ENCODE measurements at places on chromosomes 2 and 18. TPM values are rescaled to one million over a fixed set of nuclear protein-coding genes. Genes with fewer than 3 reads are reported as not detected.

Gene GMPPA
- polyA plus RNA-seq, result 52.8 TPM

DNA sequence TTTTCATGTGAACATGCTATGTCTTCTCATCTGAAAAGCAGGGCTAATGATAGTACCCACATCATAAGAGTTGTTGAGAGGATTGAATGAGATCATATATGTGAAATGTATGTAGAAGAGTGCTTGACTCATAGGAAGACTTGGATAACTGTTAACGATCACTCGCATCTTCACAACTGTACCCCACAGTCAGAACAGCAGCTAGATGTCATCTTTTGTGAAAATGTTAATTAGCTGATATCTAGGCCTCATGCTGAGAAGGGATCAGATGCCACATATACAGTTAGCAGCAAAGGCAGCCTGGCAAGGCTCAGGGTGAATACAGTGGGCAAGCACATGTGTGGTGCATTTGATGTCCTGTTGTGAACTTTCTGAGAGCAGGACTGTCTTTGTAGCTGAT is 24.2 kb downstream of the MAP3K20 start:
- DNase-seq, result no peak

GRCh38 chr2:240768216-240768615 is 51.8 kb downstream of the KIF1A start:
- DNase-seq, result no peak

DNA sequence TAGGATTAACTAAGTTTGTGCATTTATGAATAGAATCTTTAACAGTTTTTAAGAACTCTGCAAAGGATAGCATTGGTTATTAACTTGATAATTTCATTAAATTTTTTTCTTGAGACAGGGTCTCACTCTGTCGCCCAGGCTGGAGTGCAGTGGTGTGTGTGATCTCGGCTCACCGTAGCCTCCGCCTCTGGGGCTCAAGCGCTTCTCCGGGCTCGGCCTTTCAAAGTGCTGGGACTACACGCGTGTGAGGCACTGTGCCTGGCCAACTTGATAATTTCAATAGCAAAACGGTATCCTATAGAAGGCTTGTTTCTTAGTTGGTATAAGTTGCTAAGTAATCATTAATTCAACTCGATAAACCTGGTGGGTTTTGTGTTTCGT is 38.0 kb downstream of the ADNP2 start:
- DNase-seq, result no peak

DNA sequence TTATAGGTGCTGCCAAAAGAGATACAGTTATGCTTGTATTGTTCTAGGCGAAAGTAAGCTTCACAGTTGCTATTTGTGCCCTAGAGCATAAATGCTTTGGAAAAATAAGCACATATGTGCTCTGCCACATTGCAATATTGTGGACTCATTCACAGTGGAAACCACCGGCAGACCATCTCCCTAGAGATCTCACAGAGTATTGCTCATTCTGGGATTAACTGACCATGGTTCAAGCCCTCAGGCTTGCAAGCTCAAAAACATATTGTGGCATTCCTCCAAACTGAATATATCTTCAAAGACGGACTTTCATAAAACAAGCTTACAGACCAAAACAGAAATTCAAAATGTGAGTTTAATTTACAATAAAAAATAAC is 158.2 kb upstream of the CCDC150 start:
- no peak for DNase-seq

DNA sequence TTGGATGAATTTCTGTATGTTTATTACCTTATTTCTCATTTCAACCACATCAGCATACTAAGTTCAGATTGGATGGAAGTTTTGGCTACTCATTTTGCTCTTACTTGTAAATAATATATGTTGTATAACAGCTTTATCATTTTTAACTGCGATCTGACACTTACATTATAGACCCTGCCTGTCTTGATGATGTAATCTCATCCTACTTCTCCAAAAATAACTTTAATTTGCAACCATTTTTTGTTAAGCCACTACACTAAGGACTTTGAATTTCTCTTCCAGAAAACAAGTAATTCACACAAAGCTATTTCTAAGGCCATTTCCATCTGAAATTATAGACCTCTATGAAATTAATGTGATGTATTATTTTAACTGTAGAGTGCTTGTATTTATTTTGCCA is 240.7 kb downstream of the WDR7 start:
- DNase-seq, result no peak

Gene CDK15
- polyA plus RNA-seq, result 0.60 TPM

DNA sequence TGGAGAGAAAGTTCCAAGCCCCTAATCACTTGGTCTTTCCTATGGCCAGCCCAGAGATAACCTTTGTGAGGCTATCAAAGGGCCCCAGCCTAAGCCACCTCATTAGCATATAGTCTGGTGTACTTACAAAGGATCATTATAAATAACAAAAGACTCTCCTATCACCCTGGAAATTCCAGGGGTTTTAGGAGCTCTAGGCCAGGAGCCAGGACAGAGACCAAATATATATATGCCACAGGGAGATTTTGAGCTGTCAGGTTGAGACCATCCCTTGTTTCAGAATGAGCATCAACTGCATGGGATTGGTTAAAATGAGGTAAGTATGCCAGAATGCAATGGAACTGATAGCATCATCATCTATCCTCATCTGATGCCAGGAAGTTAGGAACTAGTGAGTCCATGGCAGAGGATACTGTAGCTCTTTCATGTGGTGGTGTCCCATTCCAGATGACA is 32.1 kb upstream of the CHRNA1 start:
- DNase-seq, result no peak

Gene CCDC148
- polyA plus RNA-seq, result not detected

Gene HJURP
- 1.2 TPM for polyA plus RNA-seq

GRCh38 chr18:6543330-6543908 is 128.7 kb upstream of the L3MBTL4 start:
- no peak for DNase-seq

DNA sequence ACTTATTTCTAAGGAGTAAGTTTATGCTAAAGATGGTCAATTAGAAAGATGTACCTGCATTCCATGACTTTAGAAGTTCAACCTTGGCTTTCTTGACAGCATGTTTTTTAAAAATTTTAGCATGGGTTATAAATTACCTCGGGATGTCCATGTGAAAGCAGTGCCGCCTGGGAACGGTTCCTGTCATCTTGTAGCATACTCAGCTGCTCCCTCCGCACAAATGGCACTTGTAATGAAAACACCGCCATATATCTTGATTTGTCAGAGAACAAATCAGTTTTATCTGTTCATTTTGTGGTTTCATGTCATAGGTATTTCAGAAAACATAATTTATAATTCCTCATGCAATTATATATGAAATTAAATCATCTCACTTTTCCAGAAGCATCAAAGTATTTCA is 38.3 kb downstream of the SATB2 start:
- DNase-seq, result no peak

Gene HOXD3
- polyA plus RNA-seq, result 1.4 TPM

Gene ZNF532
- polyA plus RNA-seq, result 3.6 TPM

DNA sequence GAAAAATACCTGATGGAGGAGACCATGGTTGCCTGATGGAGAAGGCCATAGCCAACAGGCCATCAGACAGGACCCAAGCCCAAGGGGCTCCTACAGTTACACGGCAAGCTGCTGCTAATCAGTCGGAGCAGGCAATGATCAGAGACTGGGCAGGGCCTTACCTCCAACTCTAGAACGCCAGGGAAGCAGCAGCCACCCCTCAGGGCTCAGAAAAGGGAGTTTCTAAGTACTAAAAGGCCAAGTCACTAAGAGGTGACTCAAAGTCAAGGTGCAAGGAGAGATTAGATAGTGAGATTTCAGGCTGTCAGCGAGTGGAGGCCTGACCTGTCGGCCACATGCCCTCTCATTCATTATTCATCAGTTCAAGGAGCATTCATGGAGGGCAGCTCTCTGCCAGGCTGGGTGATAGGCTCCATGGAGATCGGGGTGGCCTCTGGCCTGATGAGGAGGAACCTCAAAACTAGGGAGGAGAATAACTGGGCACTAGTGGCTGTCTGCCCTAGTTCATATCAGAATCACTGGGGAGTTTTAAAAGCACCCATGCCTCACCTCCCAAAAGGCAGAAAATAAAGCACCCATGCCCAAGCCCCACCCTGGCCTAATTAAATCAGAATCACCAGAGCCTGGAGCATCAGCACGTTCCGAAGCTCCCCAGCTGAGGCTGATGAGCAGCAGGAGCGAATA is 3.6 kb downstream of the VIL1 start:
- DNase-seq, result no peak

DNA sequence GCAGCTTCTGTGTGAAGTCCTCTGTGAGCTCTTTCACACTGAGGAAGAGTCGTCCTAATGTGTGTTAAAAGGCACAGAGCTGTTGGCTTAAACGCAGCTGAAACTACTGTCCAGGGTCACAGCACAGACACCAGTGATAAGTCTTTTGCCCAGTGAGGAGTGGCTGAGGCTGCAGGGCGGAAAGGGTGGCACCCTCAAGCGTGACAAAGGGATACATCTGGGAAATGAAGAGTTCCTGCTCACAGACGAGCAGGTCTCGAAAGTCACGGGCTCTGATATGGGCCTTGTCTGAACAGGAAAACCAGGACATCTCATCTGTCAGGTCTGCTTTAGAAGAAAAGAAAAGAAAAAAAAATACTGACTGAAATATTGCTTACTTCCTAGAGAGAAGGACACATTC is 36.5 kb downstream of the TGIF1 start:
- DNase-seq, result no peak

Gene PLB1
- polyA plus RNA-seq, result 1.8 TPM

Gene STAM2
- polyA plus RNA-seq, result 9.0 TPM

DNA sequence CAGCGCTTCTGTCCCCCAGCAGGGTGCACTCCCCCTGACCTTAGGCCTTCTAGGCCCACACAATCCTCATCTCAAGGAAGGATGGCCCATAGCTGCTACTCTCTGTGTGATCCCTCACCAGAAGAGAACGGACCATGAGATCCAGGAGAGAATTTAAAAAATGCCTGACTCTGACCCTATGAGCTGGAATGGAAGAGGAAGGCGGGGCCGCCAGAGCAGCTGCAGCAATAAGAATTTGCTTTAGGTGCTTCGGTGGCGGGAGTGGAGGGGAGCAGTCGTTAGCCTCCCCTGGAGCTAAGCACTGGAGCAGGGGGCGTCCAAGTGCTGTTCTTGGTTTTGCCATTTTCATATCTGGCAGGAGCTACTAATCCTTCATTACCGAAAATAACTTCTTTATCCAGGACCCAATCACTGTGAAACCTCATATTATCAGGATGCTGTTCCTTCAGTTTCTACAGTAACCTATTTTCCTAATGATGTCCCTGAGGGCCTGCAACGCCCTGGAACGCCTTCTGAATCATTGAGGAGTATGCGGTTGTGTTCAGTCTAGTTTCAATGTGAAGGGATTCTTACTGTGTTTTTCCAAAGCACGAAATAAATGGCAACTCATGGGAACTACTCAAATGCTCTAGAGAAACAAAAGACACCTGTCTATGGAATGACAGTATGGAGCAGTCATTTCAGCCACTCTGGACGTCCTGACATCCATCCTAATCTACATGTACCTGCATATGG is 105.1 kb upstream of the SIX2 start:
- DNase-seq, result no peak

Gene SF3B6
- polyA plus RNA-seq, result 255 TPM

Gene PHOSPHO2
- 6.6 TPM for polyA plus RNA-seq

Gene ARHGEF4
- 1.7 TPM for polyA plus RNA-seq

GRCh38 chr2:38264396-38265221 is 112.5 kb downstream of the ATL2 start:
- no peak for DNase-seq

DNA sequence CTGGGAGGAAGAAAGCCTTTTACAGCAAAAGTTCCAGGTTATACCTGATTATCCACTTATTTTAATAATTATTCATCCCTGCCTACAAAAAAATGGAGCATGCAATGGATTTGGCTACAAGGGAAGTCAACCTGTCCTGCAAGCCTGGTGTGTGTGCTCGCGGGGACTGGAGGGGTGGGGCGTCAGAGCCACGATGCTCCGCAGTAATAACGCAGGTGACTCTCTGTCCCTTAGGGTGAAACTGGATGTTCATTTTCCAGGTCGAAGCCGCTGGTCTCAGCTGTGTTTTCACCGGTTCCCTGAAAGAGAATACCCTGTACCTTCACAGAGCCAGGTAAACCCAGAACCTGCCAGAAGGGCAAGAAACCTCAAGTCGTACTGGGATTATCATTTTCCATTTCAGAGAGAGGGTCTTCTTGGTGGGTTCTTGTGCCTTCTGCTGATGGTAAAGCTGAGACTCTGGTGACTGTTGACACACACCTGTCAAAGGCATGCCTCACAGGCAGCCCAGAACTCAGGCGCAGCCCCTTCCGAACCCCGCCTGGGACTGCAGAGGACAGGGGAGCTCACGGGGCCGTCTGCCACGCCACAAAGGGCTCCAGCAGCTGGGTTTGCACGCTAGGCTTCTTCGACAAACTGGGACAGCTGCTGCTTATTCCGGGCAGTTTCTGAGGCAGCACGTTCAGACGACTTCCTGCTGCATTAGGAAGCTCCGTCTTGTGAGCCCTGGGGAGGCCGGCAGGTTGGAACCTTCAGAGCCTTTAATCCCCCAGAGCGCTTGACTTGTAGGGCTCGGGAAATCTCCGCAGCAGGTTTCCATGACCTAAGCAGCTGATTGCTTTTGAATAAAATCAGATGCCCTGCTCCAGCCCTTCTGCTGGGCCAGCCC is 58.6 kb downstream of the KCNG2 start:
- no peak for DNase-seq

GRCh38 chr2:173550143-173550542 is 195.5 kb downstream of the CDCA7 start:
- DNase-seq, result no peak

Measured in sigmoid colon (tissue), 7 donors.